ENCODE measurements at places on chromosomes 1 and 21.
A peak's percentile ranks its signal among the peaks of the same experiment; 100 is the strongest.

- no peak for DNase-seq
Observed at GRCh38 chr1:30575066-30575465, 148.3 kb downstream of the MATN1 start.

GRCh38 chr21:29571949-29572348 is 273.2 kb downstream of the BACH1 start:
- DNase-seq, result no peak

GRCh38 chr1:183019139-183019740 is 4.0 kb upstream of the LAMC1 start:
- no peak for DNase-seq

GRCh38 chr1:205568469-205569361 is 63.1 kb downstream of the ELK4 start:
- no peak for DNase-seq

DNA sequence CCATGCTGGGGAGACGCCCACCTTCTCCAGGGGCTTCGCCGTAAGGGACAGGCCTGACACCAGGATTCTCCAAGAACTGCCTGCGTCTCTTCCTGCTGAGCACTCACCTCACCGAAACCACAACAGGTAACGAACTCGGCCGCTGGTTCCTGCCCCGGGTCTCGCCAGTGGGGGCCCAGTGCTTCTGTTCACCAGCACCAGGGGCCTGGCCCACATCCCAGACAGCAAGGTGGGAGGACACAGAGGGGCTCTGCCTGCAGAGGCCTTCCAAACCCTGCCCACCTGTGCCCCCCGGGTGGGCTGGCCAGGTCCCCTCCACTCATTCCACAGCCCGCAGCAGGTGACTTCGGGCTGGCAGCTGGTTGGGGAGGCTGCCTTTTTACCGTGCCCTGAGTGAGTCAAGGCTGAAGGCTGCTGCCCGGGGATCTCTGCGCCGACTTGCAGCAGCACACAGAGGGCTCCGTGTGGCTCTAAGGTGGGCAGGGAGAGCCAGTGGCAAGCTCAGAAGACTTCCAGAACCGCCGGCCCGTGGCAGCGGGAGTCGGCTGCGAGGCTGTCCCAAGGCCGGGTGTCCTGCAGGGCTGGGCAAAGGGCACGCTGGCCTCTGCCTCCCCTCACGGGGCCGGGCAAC is 14.7 kb upstream of the COL18A1 start:
- DNase-seq, result no peak

DNA sequence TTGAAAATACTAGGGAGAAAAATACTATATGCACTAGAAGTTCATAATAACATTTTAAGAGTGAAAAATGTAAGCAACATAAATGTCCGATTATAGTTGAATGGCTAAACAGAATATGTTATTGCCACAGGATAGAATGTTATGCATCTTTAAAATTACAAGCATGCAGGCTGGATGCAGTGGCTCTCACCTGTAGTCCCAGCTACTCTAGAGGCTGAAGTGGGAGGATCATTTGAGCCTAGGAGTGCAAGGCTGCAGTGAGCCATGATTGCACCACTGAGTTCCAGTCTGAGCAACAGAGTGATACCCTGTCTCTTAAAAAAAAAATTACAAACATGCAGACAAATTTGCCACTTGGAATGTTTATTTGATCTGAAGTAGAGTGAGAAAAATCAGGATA is 3.0 kb upstream of the BATF3 start:
- DNase-seq, result no peak

GRCh38 chr1:57986432-57986831 is 560.1 kb downstream of the OMA1 start:
- DNase-seq, result no peak

DNA sequence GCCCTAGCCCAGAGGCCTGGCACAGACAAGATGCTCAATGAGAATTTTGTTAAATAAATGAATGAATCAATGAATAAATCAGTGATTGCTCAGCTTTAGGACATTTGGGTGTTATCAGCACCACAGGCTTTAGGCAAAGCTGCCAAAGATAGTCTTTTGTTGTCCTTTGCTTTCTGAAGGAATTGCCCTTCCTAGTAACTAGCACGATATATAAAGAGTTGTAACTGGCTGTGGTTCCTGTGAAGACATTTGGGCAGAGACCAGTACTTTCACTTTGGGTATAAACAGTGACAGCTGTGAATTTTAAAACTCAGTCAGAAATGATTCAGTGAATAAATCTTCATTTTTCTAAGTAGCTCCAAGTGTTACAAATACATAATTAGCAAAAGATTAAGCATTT is 13.3 kb downstream of the RNU5D-1 start:
- no peak for DNase-seq

DNA sequence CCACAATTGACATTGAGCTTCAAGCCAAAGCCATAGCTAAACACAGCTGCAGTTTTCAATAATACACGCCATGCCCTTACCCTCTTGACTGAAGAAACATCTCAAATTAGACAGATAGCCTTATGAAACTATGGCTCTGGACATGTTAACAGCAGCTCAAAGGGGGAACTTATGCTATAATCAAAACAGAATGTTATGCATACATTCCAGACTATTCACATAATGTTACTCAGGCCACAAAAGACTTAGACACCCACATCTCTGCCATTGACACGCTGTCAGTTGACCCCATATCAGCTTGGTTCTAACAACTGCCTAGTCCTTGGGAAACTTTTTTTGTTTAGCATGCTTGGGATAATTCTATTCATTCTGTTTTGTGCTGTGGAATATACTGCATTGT is 2.3 kb upstream of the NENF start:
- DNase-seq, result no peak

DNA sequence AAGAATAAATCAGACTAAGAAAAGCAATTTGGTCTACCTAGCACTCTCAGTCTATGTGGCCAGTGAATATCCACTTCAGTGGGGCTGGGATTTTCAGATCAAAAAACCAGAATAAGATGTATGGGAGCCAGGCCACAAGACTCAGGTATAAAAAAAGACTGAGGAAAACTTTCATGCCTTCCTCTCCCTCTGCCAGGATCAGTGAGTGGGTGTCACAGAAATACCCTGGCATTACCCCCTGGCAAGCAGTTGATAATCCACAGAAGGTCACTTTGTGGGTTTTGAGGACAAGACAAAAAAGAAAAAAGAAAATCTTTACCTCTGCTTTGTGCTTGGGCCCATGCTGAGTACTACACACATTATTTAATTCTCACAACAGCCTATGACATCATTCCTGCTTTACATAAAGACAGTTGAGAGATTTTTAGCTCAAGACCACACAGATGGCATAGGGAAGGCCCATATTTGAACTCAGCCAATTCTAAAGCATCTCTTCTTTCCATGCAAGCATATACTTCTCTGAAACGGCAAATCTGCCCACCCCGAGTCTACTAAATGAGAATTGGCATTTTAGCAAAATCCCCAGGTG is 57.6 kb downstream of the DESI2 start:
- DNase-seq, result no peak

DNA sequence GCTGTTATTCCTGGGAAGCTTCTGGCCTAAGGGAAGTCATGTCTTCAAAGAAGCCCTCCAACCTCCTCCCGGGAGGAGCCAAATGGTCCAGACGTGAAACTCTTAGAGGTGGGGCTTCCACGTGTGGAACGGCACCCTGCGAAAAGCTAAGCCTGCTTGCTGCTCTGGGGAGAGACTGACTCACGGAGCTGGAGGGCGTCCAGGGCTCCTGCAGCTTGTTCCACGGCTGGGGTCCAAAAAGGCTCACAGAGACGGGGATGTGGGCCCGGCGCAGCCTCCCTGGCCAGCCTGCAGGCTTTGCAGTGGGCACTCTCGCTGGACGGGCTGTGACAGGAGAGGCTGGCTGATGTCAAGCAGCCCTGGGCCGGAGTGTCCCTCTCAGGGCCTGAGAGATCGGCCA is 105.1 kb downstream of the COLGALT2 start:
- DNase-seq, result no peak

DNA sequence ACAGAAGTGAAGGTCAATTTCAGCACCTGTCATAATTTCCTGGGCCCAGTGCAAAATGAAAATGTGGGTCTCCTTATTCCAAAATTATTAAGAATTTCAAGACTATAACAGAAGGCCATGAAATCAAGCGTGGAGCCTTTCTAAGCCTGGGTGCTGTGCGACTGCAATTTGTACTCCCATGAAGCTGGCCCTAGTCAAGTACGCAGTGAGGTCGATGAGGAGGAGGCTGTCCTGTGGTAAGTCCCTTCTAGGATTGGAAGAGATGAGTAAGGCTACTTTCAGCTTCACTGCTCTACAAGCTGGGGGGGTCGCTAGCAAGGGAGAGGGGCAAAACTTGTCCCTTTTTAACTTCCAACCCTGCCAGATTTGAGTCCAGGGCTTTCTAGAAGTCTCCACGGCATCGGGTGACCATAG is 410 bp upstream of the NUDC start:
- DNase-seq, result no peak

DNA sequence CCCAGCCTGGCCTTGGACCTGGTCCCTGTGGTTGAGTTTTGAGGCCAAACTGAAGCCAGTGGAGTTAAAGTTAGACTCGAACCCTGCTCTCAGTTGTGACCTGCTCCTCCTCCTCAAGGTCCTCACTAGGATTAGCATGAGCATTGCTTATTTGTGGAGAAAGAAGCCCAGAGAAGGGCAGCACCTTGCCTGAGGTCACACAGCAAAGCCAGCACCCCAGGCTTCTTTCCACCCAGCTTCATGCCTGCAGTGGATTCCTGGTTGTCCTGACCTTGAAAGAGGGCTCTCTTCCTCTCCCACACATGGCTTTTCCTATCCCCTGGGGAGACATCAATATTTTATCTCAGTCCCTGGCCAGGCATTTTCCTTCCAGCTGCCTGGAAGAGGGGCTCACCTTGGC is 2.8 kb downstream of the LDLRAP1 start:
- DNase-seq, result no peak

DNA sequence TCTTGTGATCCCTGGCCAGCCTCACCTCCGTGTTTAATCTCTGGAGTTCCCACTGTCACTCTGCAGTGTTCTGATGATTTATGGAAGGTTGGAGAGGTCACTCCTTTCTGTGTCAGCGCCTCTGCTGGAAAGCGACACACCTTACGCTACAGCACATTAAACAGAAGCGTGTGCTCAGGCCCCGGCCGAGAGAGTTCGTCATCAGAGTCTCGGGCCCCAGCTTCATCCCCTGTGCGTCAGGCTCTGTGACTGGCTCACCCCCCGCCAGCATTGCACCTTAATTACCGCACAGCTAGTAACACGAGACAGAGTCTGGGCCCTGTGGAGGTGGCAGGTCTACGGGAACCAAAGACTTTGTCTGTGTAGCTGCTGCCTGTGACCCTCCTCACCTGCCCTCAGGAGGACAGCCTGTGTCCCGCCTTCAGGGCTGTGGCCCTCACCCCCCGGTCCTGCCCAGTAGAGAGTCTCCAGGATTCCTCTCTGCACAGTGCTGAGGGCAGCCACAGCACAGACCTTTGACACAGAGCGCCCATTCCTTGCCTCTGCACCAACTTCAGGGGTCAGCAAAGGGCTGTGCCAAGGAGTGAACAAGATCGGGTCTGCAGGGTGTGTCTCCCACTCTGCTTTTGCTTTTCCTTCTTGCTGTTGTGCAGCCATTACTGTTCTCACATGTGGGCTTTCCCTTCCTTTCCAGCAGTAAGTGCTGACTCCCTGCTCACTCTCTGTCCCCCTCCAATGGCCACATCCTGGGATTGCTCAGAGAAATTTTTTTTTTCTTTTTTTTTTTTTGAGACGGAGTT is 157.6 kb downstream of the PGBD5 start:
- peak; percentile 49 for DNase-seq

DNA sequence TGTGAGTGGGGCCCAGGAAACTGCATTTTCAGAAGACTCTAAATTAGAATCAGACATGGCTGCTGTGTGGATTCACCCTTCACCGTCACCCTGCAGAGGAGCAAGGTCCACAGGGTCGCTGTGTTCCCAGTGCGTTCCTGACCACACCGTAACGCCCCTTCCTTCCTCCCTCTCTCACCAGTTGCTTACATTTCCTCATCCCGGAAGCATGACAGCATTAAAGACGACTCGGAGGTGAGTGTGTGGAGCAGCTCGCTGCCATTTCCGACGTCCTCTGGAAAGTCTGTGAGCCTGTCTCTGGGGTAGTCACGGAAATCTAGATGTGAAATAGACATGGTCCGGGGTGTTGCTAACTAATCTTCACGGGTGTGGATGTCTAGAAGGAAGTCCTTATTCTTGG is 45.9 kb downstream of the FAAP20 start:
- DNase-seq, result peak; percentile 64

DNA sequence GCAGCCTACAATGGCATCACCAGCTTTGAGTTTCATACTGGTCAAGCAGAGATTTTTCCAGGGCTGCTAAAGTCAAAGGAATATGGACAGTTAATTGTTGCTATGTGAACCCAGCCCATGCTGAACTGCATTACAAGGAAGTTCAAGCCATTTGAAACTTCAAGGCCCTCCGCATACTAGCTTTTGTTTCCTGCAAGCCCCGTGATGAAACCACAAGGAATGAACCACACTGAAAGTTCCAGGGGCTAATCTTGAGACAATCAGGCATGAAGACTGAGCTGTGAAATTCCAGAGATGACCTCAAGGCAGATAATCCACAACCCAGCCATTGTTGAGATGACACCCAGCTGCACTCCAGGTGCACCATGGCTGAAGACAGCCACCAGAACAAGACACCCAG is 180.8 kb downstream of the C1orf21 start:
- DNase-seq, result peak; percentile 35

DNA sequence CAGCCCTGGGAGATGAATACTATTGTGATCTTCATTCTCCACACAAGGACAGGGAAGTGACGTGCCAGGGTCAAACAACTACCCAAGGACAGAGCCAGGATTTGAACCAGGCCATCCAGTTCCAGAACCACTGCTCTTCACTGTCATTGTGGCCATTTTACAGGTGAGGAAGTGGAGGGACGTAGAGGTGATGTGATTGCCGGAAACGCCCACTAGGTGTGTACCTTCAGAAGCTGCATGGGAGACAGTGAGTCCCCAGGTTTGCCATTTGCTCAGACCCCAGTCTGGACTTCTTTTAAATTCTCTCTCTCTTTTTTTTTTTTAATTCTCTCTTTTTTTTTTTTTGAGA is 207.6 kb upstream of the TMEM51 start:
- no peak for DNase-seq

GRCh38 chr21:14522736-14523135 is 23.4 kb downstream of the SAMSN1 start:
- no peak for DNase-seq

DNA sequence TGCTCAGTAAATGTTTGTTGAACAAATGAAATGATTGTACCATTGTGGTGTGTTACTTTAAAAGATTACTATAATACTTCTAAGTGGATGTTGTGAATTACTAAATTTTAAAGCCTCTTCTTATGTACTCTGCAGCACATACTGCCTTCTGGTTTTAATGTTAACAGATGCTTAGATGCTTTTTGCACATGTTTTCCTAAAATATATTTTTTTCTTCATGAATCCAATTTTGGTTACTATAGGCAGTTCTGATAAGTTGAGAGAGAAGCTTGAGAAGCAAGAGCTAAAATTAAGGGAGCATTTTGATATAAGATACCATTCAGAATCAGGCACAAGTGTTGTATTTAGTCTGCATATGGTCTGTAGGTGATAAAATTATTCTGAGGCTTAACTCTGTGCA is 21.3 kb downstream of the CTTNBP2NL start:
- DNase-seq, result no peak

- no peak for DNase-seq
Observed at GRCh38 chr1:228827019-228827418, 91.7 kb downstream of the RHOU start.

GRCh38 chr1:198042168-198042567 is 114.6 kb upstream of the NEK7 start:
- no peak for DNase-seq

- no peak for DNase-seq
Observed at GRCh38 chr21:44199448-44199847, 41.3 kb downstream of the ICOSLG start.
